ENCODE measurements at places on chromosomes 11 and 22.
A peak's percentile ranks its signal among the peaks of the same experiment; 100 is the strongest.

DNA sequence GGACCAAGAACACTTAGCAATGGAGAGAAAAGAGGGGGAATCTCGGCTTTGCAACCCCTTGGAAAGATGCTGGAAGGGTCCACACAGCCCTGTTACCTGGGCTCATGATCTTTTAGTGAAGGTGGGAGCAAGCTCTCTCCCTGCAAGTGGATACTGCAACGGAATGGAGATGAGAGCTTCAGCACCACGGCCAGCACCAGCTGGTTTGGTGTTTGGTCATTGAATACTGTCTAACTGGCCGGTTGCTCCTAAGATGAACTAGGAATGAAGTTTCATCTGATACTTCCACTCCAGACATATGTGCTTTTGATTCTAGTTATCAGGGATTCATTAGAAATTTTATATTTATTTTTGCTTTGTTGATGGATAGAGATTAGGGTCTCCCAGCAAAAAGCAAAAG, 16.3 kb downstream of the HTR3A start:
- no peak for DNase-seq

- no peak for DNase-seq
Observed at GRCh38 chr11:91308069-91308468, 916.5 kb upstream of the FAT3 start.

DNA sequence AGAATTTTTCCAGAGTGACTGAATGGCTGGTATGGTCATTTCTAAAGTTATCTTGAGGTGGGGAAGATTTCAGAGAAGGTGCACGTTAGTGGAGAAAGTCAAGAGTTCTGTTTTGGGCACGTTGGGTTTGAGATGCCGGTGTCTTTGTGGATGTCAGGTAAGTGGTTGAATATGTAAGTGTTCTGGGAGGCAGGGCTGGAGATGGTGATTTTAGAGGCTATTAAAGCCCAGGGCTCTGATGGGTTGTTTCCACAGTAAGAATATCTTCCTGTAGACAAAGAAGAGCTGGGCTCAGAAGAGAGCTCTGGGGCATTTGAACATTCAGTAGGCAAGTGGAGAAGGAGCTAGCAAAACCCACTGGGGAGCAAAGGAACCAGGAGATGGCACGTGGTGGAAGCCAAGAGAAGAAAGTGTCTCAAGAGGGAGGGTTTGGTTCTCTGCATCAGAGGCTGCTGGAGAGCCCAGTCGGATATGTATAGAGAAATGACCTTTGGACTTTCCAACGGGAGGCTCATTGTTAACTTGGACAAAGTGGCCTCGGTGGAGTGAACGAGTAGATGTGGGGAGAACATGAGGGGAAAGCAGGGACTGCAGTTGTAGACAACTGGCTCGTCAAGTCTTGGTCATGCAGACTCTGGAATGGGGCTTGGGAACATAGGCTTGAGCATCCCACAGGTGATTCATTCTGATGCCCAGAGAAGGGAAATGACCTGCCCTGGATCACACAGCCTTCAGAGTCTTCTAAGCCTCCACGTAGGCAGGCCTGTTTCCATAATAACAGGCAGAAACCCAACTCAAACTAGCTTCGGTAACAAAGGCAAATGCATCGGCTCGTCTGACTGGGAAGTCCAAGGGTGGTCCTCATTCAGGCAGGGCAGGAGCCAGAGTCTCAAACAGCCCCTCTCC, 98.4 kb upstream of the PARVA start:
- DNase-seq = no peak

- no peak for DNase-seq
Observed at GRCh38 chr11:73403541-73403940, 27.3 kb downstream of the RELT start.

GRCh38 chr11:109308551-109308950, 113.4 kb upstream of the C11orf87 start:
- DNase-seq = no peak

GRCh38 chr11:1437500-1437899, 47.8 kb downstream of the BRSK2 start:
- DNase-seq = no peak

- DNase-seq = no peak
Observed at GRCh38 chr22:17717708-17718107, 56.6 kb downstream of the BID start.

- DNase-seq = no peak
Observed at GRCh38 chr11:100855466-100856067, 168.5 kb downstream of the ARHGAP42 start.

- DNase-seq = no peak
Observed at GRCh38 chr11:111801135-111801534, 34.9 kb upstream of the PPP2R1B start.

- DNase-seq = no peak
Observed at GRCh38 chr11:57586711-57587245, 10.7 kb upstream of the SERPING1 start.

DNA sequence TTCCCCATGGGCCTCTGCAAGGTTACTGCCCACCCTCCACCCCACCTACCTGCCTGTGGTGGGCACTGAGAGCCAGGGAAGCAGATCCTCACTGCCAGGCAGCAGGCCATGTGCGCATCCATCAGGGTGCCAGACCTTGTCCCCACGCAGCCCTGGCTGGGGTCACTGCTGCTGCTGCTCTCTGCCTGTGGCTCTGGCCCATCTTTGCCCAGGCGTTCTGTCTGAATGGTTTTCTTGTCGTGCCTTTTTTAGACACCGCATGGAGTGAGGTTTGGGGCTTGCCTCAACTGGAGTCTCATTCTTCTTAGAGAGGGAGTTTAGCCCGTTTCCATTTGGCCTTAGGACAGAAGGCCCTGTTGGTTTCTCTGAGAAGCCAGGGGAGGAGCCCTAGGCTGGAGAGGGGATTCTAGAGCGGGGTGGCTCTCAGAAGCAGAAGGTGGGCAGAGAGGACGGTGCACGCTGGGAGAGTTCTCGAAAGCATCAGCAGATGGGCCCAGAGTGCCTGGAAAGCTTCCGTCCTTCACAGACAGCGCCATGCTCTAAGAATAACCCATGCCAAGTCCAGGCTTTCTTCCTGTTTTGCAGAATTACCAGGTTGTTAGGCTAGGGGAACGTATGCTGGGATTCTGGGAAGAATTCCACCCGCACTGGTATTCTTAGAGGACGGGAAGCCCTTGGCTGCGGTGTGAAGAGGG, 8.1 kb downstream of the TANGO2 start:
- DNase-seq = no peak

DNA sequence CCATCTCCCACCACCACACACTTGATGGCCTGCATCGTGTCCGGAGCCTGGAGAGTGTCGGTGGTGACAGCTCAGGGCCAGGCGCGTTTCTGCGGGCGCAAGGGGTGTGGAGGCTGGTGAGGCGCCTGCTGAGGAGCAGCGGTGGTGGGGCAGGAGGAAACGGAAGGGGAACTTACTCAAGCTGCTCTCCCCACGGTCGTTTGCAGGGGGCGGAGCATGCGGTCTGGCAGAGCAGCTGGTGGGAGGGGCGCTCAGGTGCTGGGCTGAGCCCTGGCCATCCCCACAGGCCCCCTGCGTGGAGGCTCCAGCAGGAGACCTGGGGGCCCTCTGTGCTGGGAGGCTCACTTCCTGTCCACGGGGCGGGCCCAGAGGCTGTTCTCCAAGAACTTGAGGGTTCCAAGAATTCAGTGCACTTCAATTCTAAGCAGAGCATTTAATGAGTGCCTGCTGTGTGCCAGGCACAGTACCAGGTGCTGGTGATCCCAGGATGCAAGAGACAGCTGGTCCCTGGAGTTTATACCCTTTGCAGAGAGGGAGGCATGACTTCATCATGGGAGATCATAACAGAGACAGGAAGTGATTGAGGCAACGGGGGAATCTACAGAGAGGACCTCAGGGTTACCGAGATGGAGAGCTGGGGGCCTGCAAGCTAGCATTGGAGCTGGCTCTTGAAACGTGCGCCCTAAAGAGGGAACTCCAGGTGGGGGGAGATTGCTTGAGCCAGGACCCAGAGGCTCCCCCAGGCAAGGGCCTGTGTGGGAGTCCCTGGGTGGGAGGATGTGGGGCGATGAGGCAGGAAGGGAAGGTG, at the start of gene RAC2:
RAC2 (minus strand) TSS at position 156 of the 808 bp plus-strand sequence; CDS start at position 35, 121 bp downstream.
- DNase-seq = peak; percentile 67

GRCh38 chr11:120089036-120090001, 48.6 kb downstream of the TRIM29 start:
- no peak for DNase-seq

- no peak for DNase-seq
Observed at GRCh38 chr11:117328375-117329010, 839 bp downstream of the CEP164 start.

DNA sequence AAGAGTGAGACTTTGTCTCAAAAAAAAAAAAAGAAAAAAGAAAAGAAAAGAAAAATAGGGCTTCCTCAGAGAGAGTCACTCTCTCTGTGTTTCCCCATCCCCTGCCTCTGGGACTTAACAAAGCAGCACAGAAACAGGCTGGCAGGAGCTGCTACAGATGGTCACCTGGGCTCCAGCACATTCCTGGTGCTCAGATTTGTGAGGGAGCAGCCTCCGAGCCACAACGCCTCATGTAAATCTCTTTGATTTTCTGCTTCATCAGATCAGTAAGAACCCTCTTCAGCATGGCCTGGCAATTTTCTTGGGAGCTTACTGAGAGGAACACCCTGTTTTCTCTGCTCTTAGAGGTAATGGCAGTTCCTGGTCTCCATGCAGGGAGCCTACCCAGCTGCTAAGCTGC, 15.2 kb upstream of the LDHA start:
- DNase-seq = no peak

- DNase-seq = no peak
Observed at GRCh38 chr22:50456466-50457234, 18.2 kb downstream of the SBF1 start.

- no peak for DNase-seq
Observed at GRCh38 chr11:11171854-11172253, 181.2 kb downstream of the CSNK2A3 start.

- no peak for DNase-seq
Observed at GRCh38 chr11:122797651-122798050, 40.6 kb upstream of the CRTAM start.

DNA sequence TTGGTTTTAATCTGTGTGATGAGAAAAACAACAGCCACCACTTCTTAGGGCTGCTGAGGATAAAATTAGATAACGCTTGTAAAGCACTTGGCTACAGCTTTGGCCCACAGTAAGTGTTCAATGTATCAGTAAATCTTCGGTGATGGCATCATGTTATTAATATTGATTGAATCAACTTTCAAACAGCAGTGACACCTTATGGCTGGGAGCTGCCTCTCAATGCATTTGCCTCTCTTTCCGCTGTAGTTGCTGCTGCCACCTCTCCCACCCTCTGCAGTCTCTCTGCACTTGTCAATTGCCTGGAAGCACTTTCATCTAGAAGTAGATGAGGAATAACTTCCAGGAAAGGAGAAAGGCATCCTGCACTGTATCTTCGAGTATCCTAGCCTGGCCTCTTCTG, 491.1 kb downstream of the OPCML start:
- no peak for DNase-seq

DNA sequence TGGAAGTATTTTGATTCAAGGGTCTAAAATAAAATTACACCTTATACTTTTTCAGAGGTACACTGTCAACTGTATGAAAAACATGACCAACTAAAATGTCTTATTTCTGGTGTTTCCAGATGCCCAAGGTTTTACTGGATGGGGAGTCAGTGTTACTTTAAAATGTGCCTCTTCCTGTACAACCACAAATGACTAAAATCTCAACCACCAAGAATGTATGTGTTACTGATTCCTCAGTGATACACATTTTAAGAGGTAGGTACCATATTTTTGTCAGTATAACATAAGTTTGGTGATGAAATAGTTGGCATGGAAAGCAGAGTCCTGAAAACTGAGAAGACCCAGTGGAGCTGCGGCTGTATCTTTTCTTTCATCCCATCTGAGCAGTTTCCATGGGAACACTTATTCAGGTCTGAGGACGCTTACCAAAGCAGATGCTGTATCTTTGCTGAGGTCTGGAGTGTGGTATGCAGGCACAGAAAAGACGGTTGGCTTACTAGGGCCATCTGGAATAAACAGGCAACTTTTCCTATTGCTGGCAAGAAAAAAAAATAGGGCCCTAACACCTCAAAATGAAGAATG, 21.2 kb upstream of the TP53AIP1 start:
- no peak for DNase-seq

GRCh38 chr11:134542401-134543165, 130.5 kb upstream of the B3GAT1 start:
- no peak for DNase-seq

DNA sequence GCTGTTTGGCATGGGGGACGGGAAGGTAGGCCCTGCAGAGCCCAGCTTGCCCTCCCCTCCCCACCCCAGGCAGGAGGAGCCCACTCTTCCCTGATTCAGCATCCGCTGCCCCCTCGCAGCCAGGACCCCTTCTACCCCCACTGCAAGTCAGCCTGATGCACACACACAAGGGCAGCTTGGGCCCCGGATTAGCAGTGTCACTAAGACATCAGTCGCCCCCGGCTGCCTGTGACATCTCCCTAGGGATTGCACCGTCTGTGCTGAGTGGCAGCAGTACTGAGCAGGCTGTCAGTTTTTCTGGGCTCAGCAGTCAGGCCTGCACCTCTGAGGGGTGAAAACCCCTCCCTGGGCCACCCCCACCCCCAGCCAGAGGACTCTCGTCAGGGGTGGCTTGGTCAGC, 30.4 kb upstream of the SYT7 start:
- no peak for DNase-seq

GRCh38 chr22:30223303-30223702, 23.3 kb downstream of the LIF start:
- DNase-seq = no peak

DNA sequence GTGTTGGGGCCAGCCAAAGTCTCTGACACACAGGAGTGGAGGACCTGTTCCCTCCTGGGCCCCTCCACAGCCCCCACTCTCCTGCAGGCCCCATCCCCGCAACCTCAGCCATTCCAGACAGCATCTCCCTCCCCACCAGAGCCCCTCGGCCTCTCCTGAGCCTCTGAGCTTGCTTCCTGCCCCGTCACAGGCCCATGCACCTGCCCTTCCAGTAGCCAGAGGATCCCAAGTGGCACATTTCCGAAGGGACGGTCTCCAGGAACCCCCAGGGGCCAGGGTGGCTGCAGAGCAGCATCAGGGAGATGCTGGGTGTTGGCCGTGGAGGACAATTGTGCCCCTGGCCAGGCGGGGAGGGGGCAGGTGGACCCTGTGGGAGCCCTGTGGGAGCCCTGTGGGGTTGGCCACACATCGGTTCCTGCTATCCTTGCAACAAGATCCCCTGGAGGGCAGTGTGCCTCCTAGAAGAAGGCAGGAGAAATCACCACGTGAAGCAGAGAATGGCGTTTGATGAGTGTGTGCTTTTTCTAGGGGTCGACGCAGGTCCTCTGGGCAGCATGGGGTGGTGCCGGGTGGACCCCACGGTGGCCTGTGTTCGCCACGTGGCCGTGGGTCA, 45.3 kb upstream of the PPARA start:
- no peak for DNase-seq

DNA sequence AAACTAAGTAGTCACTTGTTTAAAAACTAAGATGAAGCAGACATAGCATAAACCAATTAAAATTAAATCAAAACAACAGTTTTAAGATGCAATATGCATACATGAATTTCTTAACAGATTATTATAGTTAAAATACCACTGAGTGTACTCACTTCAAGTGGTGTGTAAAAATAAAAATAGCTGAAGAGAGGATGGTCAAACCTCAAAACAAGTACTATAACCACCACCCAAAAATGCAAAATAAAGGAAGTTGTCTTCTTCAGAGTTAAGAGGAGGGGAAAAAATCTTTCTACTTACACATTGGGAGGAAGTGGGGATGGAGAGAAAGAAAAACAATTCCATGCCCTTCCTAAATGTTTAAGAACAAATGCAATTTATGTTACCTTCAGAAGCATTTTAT, 31.9 kb downstream of the RRAS2 start:
- no peak for DNase-seq

- no peak for DNase-seq
Observed at GRCh38 chr22:46695346-46696228, 42.5 kb downstream of the CERK start.

GRCh38 chr22:19065298-19065859, 56.8 kb downstream of the DGCR2 start:
- DNase-seq = no peak

- no peak for DNase-seq
Observed at GRCh38 chr22:48496987-48497650, 1330.6 kb downstream of the BRD1 start.
